Epithelial cell of proximal tubule (primary cell): ENCODE measurements at places on chromosomes 7 and 10. TPM values are rescaled to one million over a fixed set of nuclear protein-coding genes. Genes with fewer than 3 reads are reported as not detected.

RASSF4 gene
- 14.5 and 23.1 TPM in 2 replicates for total RNA-seq

DNA sequence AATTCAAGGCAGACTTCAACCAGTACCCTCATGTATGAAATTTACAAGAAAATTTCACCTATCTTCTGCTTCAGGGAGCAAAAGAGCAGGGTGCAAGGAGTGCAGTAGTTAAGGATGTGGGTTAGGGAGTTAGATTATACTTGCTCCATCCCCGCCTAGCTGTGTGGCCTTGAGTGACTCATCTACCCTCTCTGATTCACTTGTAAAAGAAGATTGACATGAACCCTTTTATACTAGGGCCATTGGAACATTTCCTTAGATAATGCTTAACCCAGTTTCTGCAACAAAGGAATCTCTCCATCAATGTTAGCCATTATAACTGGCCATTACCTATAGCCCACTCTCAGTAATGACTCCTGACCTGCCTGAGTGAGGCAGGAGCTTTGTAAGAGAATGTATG lies 10.2 kb upstream of the HSPA12A start:
- DNase-seq = no peak

KLF14 gene
- total RNA-seq = 0.14 TPM in 1 of 2 replicates, not detected in the other

WDFY4 gene
- total RNA-seq = not detected in 2 replicates

ZP3 gene
- 0.87 and 4.7 TPM in 2 replicates for total RNA-seq
